CD8-positive, alpha-beta memory T cell (primary cell): ENCODE measurements at places on chromosomes 6 and 20.
A peak's percentile ranks its signal among the peaks of the same experiment; 100 is the strongest.

DNA sequence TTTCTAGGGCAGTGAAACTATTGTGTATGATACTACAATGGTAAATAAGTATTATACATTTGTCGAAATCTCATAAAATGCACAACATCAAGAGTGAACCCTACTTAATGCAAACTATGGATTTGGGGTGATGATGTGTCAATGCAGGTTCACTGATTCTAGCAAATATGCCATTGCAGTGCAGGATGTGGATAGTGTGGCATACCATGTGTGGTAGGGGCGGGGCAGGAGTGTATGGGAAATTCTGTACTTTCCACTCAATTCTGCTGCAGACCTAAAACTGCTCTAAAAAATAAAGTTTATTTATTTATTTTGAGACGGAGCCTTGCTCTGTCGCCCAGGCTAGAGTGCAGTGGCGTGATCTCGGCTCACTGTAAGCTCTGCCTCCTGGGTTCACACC is 44.3 kb downstream of the ABHD12 start:
- DNase-seq = peak; percentile 49

DNA sequence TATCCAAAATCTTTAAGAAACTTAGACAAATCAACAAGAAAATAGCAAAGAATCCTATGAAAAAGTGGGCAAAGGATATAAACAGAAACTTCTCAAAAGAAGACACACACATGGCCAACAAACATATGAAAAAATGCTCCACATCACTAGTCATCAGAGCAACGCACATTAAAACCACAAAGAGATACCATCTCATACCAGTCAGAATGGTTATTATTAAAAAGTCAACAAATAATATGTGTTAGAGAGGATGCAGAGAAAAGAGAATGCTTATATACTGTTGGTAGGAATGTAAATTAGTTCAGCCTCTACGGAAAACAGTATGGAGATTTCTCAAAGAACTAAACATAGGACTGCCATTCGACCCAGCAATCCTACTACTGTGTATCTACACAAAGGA is 212.0 kb upstream of the DTNBP1 start:
- no peak for DNase-seq

DNA sequence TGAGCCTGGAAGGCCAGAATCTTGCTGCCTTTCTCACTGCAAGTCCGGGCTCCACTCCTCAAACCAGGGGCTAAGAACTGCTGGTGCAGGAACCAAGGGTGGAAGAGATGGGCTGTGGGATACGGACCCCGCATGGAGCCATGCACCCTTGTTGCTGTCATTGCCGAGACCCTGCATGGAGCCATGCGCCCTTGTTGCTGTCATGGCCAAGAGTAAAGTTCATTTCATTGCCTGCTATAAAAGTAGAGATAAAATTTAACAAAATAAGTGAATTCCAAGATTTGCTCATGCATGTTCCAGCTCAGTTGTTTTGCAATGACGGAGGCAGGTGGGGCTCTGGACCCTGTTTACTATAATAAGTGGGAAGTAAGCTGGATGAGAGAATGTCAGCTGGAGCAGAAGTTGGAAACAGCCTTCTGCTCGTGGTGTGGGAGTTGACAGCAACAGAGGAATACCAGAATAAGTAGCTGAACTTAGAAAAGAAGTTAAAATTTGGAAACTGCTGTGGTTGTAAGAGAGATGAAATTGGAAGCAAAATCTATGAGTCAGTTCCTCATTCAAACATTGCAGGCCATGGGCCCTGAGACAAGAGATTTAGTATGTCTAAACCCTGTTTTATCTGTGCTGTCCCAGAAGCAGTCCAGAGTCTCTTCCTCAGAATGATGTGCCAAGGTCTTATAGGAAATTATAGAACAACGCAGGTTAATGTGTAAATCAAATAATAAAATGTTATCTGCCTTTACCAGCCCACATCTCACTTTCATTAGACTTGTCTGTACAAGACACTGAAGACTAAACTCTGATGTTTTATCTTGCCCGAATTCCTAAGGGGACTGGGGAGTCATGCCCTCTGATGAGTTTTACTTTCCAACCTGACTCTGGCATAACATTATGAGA is 15.8 kb upstream of the THBS2 start:
- DNase-seq = no peak

GRCh38 chr6:97176468-97176867 is 106.5 kb downstream of the MMS22L start:
- DNase-seq = no peak
